ENCODE measurements at places on chromosomes 7 and 10.

- DNase-seq: no peak
These were observed 15.2 kb downstream of the HNRNPF start for GRCh38 chr10:43393606-43394360.

GRCh38 chr7:78223598-78223997, 425.0 kb downstream of the PHTF2 start:
- DNase-seq: no peak

DNA sequence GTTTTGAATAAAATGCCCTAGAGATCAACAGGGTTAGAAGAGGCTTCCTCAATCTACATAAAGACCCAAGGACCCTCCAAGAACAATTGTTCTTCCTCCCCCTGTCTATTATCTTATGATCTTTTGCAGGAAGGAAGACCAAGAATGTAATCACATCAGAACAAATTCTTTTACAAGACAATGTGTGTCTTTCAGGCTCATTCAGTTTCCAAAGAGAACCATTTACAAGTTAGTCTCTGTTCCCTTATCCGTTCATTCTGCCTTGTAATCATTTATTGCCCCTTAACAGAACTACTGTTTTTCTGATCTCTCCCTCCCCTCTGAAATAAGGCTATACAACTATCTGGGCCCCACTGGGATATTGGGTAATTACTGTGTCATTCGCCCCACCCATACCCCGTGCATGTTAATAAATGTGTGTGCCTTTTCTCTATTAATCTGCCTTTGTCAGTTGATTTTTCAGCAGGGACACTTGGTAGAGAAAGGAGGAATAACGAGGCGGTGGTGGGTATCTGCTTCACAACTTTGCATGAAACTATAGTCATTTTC, 5.7 kb upstream of the MKRN1 start:
- DNase-seq: no peak

GRCh38 chr10:124497196-124497881, 35.7 kb downstream of the LHPP start:
- no peak for DNase-seq

- DNase-seq: no peak
These were observed 119.0 kb downstream of the HTR7 start for GRCh38 chr10:90738885-90739284.

All from HEK293T (cell line).